Nasal cavity respiratory epithelium epithelial cell of viscerocranial mucosa (primary cell): ENCODE measurements at places on chromosomes 5 and 9. TPM values are rescaled to one million over a fixed set of nuclear protein-coding genes. Genes with fewer than 3 reads are reported as not detected.

The INSL4 gene
- total RNA-seq, result not detected in 2 replicates

The HTR4 gene
- total RNA-seq, result not detected in 2 replicates

The TMEFF1 gene
- total RNA-seq, result 0.21 and 0.34 TPM in 2 replicates

The PCDHA4 gene
- 0.34 and 2.3 TPM in 2 replicates for total RNA-seq

The OSMR gene
- total RNA-seq, result 84.1 and 161 TPM in 2 replicates

The GRIA1 gene
- total RNA-seq, result under 0.01 TPM in 1 of 2 replicates, not detected in the other

The SLC22A4 gene
- total RNA-seq, result 0.68 and 0.71 TPM in 2 replicates
